ENCODE measurements at places on chromosomes 2 and 18.

GRCh38 chr2:43743706-43744105, 30.1 kb upstream of the DYNC2LI1 start:
- DNase-seq, result no peak

DNA sequence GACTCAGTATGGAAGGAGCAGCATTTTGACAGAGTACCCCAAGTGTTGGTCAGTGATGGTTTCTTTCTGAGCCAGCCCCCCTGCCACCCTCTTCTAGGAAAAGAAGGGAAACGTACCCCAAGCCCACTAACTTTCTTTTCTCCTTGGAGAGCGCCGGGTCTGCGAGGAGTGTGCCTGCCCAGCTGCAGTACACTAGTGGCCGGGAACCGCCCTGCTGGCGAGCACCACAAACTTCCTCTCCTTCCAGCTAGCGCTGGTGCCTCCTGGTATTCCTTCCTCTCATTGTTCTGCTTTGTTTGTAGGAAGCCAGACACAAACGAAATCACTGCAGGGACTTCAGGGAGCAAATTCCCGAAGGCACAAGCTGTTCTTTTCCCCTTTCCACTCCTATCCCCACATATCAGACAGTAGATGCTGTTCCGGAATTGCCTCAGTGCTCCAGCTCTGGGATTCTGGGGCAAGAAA, 1.8 kb downstream of the CCDC85A start:
- no peak for DNase-seq

DNA sequence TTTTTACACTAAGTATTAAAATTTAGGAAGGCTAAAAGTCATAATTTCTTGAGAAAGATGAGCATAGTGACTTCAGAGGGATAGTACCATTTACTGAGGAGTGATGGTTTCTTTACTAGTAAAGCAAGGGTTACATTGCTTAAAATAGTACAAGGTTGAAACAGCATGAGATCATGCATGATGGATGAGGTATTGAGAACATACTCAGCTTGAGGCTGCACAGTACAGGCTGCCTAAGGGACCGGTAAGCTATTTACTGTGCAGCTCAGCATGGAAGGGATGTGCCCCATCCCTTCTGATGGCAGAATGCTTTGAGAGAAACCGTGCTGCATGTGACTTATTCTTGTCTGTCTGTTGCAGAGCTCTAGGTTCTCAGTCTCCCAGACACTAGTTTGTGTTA, 122.1 kb downstream of the EML6 start:
- no peak for DNase-seq

DNA sequence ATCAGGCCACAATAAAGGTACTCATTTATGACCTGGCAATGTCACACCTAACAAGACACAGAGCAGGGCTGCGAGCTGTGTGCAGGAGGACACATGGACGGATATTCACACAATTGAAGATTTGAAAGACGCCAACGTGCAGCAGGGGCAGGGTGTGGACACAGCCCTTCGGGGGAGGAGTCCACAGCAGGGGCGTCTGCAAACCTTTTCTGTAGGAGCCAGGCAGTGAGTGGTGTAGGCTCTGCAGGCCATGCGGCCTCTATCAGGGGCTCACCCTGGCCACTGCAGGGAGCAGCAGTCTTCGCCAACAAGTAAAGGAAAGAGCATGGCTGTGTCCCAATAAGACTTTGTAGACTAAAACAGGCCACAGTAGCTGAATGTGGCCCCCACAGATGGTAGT, 125.7 kb upstream of the SNTG2 start:
- no peak for DNase-seq

DNA sequence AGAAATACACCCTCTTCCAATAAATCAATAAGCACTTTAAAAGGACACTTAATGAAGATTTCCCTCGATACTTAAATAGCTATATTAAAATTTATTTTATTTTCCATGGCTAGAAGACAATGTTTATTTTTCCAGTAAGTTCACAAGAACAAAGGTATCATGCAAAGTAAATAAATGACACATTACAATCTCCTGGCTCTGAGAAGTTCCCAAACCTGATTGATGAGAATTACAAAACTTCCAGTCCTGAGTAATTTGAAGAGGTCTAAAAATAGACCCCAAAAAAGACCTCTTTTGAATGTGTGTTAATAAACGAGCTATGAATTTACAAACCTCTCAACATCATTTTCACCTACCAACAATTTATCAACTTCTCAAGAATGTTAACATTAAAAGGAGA, 1.5 kb upstream of the PEX13 start:
- no peak for DNase-seq

GRCh38 chr2:240225660-240226475, 85.4 kb upstream of the OTOS start:
- no peak for DNase-seq

All from activated CD4-positive, alpha-beta T cell treated with anti-CD3 and anti-CD28 coated beads, Interleukin-2, amount 50 U/mL, for 4 hours (primary cell).